KG1 (cell line): ENCODE measurements at places on chromosomes 12 and 14.

DNA sequence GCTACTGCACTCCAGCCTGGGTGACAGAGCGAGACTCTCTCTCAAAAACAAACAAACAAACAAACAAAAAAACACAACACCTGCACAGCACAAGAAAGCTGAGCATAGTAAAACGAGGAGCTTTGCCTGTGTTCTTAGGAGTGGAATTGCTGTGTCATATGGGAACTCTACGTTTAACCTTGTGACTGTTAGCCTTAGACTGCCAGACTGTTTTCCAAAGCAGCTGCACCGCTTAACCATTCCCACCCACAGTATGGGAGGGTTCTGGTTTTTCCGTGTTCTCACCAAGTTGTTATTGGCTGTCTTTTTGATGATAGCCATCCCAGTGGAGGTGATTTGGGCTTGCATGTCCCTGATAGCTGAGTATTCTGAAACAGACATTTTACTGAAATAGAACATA is 9.2 kb downstream of the WNT5B start:
- no peak for DNase-seq

DNA sequence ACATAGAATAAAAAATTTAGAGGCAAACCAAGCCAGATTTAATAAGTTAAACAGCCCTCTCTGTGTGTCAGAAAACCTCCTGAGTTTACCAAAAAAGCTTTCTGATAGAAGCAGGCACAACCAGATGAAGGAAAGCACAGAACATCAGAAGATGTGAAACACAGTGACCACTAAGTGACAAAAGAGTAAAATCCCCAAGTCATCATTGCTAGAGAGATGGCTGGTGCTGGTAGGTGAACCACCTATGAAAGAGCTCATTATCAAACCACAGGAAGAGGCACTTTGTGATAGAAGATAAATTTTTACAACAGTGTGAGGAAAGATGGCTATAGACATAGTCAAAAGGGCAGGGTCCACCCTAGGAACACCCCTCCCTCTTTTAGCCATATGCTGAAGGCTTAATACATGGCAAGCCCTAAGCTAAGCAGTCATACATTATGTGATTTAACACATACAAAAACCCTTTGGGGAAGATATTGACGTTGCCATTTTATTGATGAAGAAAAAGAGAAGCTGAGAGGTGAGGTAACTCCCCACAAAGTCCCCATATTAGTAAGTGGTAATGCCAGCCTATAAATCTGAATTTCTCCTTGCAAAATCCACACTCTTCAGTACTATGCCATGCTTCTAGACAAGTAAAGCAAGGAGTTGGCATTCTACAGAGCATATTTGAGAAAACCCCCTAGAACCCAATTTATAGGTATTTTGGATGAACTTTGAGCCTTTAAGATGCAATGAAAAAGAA is 449.9 kb downstream of the LRIG3 start:
- no peak for DNase-seq

DNA sequence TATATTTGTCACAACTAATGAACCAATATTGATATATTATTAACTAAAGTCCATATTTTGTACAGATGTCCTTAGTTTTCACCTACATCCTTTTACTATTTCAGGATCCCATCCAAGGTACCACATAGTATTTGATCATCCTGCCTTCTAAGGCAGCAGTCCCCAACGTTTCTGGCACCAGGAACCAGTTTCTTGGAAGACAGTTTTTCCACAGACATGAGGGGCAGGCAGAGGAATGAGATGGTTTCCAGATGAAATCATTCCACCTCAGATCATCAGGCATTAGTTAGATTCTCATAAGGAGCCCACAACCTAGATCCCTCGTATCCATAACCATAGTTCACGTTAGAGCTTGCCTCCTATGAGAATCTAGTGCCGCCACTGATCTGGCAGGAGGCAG is 82.8 kb upstream of the BCL2L14 start:
- no peak for DNase-seq

GRCh38 chr12:51360315-51360714 is 13.8 kb upstream of the CELA1 start:
- DNase-seq, result no peak

DNA sequence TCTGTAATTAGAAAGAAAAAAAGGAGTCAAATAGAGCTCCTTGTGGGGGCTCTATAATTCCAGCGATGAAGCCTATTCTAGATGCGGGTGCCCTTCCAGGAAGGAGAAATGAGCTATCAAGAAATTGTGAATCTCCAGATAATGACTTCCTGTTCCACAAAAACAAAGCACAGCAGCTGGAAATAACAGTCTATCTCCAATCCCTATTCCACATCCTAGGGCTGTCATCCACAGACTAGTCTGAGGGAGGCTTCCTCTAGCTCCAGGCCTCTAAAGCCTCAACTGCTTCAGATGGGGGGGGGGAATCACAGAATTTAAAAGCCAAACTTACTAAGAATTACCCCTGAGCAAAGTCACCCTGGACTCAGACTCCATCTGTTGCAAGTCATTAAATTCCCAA is 77.4 kb upstream of the GTF2A1 start:
- no peak for DNase-seq

DNA sequence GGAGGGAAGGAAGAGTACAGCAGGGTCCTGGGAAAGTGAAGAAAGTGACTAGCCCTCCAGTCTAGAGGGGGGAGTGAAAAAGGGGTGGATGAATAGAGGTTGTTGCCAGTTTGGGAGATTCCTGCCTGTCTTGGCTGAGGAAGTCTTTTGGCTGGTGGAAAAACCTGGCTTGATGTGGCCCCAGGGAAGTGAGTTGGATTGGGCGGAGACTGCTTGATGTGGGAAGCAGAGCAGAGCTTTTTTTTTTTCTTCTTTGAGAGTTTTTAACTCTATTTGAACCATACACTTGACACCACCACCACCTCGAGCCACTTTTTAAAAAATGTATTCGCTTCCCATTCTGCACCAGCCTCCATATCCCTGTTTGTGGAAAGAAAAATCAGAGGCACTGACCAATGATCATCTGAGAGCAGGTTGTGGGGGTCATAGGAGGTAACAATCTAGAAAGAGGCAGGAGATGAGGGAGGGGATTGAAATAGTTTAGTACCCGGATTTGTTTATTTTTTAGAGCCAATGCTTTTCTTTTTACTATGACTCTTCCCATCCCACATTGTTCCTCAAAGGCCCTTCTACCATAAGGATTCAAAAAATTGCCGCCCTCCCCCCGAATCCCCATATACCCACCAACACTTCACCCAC is 690 bp upstream of the DTX3 start:
- DNase-seq, result no peak

DNA sequence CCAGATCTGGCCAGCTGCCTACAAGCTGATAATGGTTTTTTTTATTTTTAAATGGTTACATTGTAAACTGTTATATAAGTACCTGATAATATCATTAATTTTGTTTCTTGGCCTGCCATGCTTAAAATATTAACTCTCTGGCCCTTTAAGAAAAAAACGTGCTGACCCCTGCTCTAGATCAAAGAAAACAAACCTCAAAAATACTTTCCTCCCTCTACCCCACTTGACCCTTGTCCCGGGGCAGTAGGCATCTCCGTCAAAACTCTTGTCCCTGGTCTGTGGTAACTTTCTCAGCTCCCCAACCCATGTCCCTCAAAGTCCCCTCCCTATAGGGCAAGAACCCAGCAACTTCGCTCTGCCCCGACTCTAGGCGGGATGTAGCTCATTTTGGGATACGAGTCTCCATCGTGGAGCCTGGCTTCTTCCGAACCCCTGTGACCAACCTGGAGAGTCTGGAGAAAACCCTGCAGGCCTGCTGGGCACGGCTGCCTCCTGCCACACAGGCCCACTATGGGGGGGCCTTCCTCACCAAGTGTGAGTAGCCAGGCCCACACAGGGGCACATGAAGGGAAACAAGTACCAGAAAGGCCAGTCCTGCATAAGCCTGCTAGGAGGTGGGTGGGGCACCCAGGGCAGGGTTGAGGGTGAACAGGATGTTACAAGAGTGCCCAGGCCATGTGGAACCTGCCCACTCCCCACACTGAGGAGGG is 3.5 kb downstream of the RDH5 start:
- no peak for DNase-seq

DNA sequence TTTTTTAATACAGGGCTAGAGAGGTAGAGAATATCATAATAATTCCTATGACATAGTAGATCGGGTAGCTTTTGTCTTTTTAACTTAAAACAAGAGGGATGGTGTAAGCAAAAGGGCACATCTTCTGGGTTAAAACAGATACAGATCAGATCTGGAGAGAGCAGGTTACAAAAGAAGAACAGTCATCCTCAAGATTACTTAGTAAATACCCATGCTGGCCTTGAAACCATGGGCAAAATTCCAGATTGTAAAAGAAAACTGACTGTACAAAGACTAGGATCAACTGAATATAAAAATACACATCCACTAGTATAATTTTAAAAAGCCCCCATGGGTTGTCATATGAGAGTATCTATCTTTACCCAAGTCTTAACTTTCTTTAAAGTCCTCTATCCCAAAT is 76.7 kb downstream of the MED13L start:
- DNase-seq, result no peak

DNA sequence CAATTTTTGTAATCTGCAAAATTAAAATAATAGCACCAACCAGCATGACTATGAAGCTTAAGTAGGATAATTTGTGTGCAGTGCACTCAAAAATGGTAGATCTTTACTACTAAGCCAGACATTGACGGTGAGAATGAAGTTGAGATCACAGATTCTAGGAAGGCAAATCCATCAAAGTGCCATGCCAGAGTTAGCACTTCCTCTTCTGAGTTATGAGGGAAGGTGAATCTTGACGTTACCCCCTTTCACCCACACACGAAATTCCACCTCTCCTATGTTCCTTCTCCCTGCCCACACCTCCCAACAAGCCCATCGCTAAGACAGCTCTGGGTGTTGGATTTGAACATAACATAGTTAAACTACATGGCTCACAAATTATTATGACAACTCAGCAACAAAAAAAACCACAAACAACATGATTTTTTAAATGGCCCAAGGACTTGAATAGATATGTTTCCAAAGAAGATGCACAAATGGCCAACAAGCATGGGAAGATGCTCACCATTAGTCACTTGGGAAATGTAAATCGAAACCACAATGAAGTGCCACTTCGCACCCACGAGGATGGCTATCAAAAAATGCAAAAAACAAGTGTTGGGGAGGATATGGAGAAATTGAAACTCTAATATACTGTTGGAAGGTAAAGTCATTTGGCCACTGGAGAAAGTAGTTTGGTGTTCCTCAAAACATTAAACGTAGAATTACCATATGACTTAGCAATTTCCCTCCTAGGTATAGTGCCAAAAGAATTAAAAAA is 119.3 kb upstream of the RAP1B start:
- DNase-seq, result no peak
